ENCODE measurements at places on chromosomes 3 and 15. TPM values are rescaled to one million over a fixed set of nuclear protein-coding genes. Genes with fewer than 3 reads are reported as not detected.

DNA sequence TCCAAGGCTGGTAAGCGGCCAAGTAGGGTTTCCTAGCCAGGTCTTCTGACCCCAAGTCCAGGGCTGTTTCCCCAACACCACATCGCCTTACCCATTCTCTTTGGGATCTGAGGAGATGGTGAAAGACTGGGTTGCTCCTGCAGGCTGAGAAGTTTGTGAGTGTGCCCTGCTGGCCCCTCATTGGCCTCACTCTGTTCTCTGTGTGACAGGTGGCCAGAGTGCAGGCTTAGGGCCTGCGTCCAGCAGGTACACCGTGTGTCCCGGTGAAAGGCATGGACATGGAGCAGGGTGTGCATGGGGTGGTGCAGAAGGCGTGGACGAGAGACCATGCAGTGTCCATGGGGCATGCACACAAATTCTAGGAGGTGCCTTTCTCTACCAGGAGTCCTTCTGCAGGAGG, 91.3 kb downstream of the DGKG start:
- no peak for DNase-seq

- no peak for DNase-seq
Observed at GRCh38 chr15:59797756-59798604, 108.9 kb upstream of the BNIP2 start.

DNA sequence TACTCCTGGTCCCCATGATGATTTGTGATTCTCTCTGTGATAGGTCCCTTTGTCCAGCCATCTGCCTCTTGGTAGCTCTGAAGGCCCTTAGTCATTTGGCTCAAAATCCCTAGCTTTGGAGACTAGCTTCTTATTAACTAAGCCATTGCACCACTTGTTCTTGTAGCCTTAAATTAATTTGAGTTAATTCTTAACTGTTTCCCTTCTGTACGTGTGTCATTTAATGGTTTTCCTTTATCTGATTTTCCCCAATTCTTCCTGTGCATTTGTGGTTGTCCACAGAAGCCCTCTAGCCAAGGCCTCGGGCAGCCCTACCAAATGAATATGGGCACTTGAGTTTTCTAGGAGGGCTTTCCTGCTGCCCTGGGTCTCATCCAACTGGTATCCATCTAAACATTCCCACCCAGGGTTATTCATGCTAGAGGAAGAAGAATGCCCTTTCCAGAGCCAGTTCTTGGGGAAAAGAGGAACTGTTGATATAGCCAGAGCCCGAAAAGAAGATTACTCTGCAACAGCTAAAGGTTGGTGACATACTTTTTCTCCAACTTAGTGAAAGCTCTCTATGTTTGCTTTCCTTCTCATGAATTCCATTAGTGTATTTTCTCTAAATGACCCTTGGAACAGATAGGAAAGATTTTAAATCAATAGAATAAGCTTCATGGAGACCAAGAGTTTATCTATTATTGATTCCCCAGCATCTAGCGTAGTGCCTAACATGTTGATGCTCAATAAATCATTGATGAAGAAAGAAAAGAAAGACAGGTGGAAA, 44.2 kb upstream of the ZBTB38 start:
- DNase-seq, result no peak

GRCh38 chr3:98890965-98891910, 10.3 kb downstream of the DCBLD2 start:
- DNase-seq, result no peak

DNA sequence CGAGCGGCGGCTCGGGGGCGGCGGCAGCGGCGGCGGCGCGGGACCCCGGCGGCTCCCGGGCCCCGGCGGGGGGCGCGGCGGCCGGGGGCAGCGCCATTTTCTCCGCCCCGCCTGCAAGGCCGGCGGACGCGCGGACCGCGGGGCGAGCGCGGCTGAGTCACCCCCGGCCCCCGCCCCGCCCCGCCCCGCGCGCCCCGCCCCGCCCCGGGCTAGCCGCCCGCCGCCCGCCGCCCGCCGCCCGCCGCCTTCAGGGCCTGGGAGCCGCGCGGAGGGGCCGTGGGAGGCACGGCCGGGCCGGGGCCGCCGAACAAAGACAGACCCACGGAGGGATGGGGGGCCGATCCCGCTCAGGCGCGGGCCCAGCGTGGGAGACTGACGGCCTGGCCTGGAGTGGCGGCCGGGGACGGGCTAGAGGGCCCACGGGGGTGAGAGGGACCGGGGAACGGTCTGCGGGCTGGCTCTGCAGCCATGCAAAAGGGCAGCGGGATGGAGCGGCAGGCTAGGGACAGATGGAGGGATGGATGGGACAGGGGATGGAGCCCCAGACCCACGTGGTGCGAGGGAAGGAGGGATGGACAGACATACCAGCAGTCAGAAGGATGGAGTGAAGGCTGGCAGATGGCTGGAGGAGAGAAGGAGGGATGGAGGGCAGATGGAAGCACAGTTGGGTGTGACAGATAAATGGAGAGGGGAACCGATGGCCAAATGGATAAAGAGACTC, at the start of gene EIF4E3:
EIF4E3 (minus strand) TSS at position 132 of the 721 bp plus-strand sequence; CDS start at position 97, 35 bp downstream.
- DNase-seq, result peak; percentile 79

- no peak for DNase-seq
Observed at GRCh38 chr15:73021139-73021621, 31.1 kb upstream of the NEO1 start.

GRCh38 chr3:52453496-52454249, at the start of gene TNNC1:
TNNC1 (minus strand) TSS chr3:52454041; CDS start chr3:52454015, 26 bp downstream.
- peak; percentile 77 for DNase-seq

GRCh38 chr15:69323893-69324430, 25.2 kb downstream of the PAQR5 start:
- DNase-seq, result no peak

DNA sequence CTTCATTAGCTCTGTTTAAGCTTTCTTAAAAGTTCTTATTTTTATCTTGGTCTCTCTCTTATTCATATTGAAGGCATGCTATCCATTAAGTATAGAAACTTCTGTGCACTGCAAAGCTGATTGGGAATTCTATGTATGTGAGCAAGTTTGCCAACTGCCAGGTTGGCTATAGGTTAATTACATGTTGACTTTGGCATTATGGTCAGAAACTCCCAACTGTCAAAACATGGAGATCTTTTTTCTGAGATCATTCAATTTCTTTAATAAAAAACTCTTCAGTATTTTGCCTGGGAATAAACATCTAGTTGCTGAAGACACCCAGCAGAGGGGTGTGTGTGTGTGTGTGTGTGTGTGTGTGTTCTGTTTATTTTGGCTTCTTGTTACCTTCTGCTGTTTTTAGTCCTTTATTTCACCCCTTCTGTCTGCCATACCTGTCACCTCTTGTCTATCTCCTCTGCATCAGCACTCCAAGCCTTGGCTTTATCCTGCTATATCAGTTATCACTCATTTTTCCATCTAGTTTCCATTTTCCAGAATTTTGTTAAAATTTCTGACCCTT, 1.3 kb upstream of the ARL14 start:
- no peak for DNase-seq

GRCh38 chr15:65069179-65069578, 1.4 kb upstream of the RASL12 start:
- no peak for DNase-seq

- no peak for DNase-seq
Observed at GRCh38 chr3:71046791-71047190, 536.7 kb downstream of the FOXP1 start.

DNA sequence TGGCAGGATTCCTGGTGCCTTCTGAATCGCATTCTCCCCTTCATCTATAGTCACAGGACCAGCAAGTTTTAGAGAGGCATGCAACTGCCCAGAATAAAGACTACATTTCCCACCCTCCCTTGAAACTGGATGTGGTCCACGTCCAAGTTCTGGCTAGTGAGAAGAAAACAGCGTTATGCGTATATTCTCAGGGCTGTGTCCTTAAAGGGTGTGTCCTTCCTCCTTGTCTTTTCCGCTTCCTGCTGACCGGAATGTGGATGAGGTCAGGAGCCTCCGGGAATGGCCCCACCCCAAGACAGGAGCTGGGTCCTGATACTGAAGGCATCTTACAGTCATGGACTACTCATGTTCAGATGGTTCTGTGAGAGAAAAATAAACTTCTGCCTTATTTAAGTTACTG, 20.2 kb downstream of the CHST2 start:
- no peak for DNase-seq

- DNase-seq, result no peak
Observed at GRCh38 chr3:119616056-119616455, 18.4 kb downstream of the PLA1A start.

- DNase-seq, result no peak
Observed at GRCh38 chr3:171283848-171284222, 176.4 kb downstream of the TNIK start.

- DNase-seq, result no peak
Observed at GRCh38 chr15:74793135-74794028, 11.5 kb downstream of the CSK start.

DNA sequence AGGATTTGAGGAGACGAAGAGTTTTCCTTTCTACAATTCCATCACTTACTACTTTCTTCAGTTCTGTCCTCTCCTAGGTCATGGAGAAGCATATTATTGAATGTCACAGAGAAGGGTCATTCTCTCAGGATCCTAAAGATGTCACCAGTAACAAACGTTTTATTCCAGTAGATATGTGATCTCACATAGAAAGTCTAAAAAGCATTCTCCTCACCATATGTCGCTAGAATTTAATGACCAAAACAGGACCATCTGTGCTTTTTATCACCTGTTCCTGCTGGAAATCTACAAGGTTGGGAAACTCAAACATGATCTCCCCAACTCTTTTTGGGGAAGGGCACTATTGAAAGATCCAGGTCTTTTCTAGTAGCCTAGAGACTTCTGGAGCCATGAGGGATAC, 24.0 kb upstream of the FRMD5 start:
- DNase-seq, result no peak

GRCh38 chr3:194255252-194256039, 95.7 kb downstream of the CPN2 start:
- DNase-seq, result peak; percentile 88

DNA sequence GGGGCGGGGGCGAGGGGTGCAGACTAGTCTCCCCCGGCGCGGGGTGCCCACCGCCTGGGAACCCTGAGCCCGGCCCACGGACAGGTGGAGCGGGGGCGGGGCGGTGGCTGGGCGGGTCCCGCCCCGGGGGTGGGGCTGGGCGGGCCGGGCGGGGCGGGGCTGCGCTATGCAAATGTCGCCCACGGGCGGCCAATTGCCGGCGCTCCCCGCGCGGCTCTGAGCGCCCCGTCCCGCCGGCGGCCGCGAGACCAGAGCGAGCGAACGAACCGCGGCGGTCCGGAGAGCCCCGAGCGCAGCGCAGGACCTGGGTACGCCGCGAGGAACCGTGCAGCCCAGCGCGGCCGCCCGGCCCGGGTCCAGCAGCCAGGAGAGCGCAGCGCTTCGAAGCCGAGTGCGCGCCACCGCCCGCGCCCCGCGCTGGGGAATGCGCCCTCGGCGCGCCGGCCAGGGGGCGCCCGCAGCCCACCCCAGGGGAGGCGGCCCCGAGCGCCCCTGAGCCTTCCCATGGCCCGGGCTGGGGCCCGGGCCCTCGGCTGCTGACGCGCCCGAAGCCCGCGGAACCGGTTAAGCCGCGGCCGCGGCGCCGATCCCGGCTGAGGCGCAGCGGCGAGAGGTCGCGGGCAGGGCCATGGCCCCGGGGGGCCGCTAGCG, at the start of gene SEMA3F:
SEMA3F (plus strand) TSS at position 485 of the 651 bp plus-strand sequence. CDS start 4,299 bp downstream, outside the sequence.
- peak; percentile 83 for DNase-seq

The A4GNT gene
- not detected for total RNA-seq

The KBTBD12 gene
- total RNA-seq, result 29.7 TPM

The PPIP5K1 gene
- 15.7 TPM for total RNA-seq

The SMCO1 gene
- 78.6 TPM for total RNA-seq

The DAPK2 gene
- total RNA-seq, result 47.9 TPM

The VPS13C gene
- total RNA-seq, result 34.5 TPM

The MORC1 gene
- not detected for total RNA-seq
